ENCODE measurements at places on chromosomes 16 and 17.

GRCh38 chr17:41967141-41967920 is 736 bp downstream of the CNP start:
- DNase-seq = no peak

DNA sequence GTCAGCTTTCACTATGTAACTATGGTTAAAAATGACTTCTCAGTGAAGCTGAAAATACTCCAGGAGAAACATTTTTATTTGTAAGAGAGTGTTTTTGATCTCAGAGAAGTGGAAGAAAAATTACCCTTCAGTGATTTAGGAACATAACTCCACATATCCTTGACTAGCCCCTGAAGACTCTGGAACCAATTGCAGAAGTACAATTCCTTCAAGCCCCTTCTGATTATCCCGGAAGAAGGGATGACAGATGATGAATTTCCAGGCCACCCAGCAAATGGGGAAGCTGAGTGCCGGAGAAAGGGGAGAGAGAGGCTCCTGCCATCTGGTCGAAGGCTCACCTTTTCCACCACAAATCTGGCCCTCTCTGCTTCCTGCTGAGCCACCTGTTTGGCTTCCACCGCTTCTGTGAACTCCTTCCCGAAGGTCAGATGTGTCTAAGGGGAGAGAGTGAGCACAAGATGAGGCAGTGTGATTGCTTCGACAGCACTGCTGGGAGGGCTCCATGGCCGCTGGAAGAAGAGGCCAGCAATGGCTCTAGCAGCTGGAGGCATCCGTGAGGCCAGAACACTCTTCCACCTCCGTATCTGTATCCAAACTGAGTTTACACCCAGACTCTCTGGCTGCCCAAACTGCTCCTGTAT is 8.1 kb downstream of the PHB1 start:
- no peak for DNase-seq

DNA sequence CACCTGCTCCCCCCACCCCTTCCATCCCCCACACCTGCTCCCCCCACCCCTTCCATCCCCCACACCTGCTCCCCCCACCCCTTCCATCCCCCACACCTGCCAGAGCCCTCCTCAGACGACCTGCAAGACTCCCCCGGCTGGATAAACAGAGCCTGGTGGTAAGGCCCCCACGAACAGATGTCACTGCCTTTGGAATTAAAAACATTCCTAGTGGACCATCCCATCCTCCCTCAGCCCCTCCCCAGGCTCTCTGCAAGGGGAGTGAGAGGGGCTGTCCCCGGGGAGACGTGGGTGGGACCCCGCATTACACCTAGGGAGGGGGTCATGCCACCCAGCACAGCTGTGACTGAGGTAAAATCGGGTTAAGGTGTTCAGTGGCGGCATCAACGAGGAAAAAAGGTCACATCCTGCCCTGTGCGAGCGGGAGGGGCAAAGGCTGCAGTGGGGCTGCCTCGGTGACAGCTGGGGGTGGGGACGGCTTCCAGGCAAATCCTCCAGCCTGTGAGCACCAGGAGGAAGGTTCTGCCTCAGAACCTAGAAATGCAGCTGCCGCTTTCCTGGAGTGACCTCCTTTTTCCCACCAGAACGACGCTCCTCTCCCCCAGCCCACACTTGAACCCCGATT is 38.7 kb downstream of the TIMM22 start:
- DNase-seq = no peak

GRCh38 chr17:80388175-80388574 is 26.8 kb upstream of the ENDOV start:
- DNase-seq = no peak

- no peak for DNase-seq
Observed at GRCh38 chr17:64385187-64386083, 5.2 kb downstream of the PECAM1 start.

DNA sequence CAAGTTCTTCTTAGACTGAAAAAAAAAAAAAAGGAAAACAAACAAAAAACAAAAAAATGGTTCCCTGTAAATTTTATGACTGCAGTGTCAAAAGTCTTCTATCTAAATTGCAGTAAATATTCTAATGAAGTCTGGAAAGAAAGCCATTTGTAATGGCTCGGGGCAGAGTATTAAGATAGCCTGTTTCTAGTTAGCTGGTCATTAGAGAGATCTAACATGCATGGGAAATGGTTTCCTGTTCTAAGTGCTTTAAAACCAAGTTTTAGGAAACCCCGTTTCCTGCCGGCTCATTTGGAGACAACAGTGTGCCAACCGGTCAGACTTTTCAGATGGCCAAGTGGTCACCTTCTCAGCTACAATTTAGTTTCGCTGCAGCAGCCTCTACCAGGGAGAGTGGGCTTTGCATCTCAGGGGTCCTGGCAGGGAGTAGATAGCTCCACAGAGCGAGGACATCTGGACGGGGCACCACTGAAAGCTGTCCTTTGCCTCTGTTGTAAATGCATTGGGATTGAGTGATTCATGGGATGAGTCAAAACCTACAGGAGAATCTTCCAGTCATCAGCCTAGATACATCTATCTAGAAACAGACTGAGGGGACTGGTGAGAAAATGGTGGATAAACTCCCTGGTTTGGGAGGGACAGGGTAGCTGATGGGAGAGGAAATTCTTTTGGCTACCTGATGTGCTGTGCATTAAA is 473.2 kb upstream of the SALL1 start:
- no peak for DNase-seq

DNA sequence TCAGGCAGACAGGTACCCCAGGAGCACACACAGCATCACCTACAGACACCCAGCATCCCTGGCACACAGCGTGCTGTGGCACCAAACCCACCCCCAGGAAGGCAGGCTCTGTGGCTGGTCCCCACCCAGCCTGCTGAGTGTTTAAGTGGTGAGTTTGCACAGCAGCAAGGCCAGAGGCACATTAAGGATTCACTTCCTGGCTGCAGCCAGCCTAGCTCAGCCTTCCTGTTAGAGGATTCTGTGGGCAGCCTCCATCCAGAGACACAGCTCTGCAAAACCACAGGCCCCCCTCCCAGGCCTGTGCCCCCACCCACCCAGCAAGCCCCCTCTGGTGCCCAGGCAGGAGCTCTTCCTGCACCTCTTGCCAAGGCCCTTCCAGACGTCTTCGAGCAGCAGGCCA is 36.1 kb upstream of the PHB1 start:
- no peak for DNase-seq

- no peak for DNase-seq
Observed at GRCh38 chr16:58266336-58266735, 28.5 kb downstream of the PRSS54 start.

GRCh38 chr16:16162591-16162990 is 60.7 kb downstream of the ABCC6 start:
- DNase-seq = no peak

DNA sequence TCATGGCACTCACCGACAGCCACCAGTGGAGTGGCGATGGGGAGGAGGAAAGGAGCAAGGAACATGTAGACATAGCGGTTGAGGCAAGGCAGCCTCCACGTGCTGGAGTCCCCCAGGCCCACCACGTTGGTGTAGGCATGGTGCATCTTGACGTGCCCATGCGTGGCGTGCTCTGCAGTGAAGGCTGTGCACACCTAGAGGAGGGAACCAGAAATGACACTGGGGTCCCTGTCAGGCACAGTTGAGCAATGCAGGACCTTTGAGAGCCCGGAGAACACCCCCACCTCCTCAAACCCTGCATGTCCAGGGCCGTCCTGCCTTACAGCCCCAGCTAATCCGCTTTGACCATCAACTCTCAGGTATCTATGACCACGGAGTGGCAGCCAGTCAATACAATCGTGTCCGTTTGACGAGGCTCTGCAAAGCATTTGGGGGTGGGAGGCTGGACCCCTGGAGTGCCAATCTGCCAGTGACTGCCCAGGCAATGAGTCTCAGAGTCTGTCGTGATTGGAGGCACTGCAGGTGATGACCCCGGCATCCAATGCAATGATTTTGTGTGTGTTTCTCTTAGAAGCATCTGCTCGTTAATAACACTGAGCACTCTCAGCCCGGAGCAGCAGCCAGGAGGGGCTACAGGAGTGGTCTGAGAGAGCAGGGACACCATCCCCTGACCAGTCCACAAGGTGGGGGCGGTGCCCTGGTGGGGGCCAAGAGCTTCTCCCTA is 9.9 kb upstream of the FDXR start:
- no peak for DNase-seq

GRCh38 chr17:50947782-50948543 is 81.8 kb upstream of the TOB1 start:
- DNase-seq = no peak

GRCh38 chr16:69329369-69330285 is 761 bp downstream of the PDF start:
- DNase-seq = no peak

DNA sequence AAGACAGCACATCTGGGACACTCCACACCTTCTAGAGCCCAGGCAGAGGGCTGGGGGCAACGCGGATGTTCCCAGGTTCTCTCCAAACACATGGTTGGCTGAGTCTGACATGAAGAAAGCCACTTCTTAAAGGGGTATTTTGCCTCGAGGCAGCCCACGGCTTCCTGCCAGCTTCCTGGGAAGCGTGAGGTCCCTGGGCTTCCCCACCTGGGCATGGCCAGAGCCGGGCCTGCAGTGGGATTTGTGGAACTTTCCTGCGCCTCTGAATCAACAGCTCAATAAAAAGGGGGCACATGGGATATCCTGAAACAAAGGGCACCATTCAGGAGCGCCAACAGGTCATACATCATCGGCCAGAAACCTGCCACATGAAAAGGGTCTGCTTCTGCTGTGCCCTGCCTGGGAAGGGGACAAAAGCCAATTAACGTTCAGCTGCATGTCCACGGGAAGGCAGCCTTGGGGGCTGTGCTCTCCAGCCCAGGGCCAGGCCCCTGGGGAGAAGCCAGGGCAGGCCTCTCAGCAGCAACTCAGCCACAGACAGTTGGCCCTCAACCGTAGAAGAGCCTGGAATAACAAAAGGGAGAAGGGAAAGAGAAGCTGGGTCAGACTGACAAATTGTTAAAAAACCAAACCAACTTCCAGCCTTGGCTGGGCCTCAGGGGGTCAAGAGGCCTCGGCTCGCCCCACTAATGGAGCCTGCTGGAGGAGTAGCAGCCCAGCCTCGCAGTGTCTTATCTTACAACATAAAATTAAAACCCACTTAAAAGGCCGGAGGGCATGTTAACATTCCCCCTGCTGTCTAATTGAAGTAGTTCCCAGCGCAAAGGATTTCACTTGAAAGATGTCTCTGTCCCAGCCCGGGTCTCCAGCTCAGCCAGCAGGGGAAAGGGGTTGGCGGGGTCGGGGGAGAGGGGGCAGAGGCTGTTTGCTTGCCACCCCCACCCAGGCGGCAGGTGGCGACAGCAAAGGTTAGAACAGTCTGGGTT is 34.2 kb downstream of the TBX4 start:
- no peak for DNase-seq

DNA sequence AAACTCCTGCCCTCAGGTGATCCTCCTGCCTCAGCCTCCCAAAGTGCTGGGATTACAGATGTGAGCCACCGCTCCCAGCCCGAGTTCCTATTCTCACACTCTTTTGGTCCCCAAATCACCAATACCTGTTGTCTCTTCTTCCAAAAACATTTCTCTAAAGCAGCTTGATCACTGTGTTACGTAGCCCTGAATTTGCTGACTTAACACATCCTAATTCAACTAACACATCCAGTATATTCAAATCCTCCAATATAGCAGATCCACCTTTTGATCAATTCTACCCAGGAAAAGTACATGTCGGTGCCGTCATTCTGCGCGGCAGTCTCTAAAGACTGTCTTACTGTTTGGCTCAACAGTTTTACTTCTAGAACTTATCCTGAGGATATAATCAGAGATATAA is 191.3 kb downstream of the ZNF18 start:
- DNase-seq = no peak

DNA sequence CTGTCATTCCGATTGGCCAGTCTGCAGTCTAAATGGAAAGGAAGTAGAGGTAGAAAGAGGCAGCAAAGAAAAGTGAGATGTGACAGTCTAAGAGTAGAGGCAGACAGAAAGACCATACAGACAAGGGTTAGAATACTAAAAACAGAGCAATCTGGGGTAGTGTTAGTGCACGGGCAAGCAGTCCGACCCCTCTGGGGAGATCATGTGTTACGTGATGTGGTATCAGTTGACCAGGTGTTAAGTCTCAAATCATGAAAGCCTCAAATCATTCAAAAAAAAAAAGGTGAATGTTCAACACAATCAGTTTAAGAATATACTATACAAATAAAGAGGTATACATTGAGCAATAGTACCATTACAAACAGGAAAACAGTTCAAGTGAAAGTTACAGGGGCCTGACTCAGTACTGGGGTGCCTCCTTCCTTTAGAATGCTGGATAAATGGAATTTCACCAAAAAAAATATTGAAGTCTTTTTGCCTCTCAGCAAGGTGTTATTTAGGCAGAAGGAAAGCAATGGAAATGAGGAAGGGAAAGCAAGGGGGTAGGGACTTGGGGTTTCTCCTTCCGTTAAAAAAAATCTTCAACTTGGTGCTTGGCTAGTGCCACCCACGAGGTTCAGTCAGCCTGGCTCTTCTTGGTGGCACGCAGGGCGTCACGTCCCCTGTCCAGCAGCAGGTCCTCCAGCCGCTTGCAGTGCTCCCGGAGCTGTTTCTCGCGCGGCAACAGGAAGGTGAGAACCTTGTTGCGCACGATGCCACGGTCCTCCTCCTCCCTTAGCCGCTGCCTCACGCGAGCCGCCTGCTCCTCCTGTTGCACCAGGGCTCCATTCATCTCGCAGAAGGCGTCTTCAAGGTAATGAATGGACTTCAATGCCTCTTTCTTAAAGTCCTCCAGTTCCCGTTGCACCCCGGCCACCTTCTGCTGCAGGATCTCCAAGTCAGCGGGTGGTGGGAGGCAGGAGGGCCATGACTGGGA is 616 bp downstream of the CCDC182 start:
- DNase-seq = no peak

DNA sequence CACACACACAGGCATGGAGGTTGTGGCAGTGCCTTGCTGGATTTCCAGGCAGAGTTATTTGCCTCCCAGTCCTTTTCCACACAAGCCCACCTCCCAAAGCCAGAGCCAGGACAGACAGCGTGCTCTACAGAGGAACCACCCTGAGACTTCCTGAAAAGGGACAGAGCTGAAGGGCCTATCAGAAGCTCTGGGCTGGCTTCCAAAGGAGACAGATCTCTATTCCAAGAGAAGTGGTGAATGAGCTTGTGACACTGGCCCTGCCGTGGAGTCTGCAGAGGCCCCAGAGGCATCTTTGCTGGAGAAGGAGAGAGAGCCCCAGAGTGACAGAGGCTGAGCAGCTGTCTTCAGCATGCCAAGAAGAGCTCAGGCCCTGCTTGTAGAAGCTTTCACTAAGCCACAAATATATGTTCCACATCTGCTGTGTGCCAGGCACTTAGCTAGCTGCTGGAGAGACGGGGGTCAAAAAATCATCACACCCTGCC is 8.3 kb upstream of the LPCAT2 start:
- no peak for DNase-seq

DNA sequence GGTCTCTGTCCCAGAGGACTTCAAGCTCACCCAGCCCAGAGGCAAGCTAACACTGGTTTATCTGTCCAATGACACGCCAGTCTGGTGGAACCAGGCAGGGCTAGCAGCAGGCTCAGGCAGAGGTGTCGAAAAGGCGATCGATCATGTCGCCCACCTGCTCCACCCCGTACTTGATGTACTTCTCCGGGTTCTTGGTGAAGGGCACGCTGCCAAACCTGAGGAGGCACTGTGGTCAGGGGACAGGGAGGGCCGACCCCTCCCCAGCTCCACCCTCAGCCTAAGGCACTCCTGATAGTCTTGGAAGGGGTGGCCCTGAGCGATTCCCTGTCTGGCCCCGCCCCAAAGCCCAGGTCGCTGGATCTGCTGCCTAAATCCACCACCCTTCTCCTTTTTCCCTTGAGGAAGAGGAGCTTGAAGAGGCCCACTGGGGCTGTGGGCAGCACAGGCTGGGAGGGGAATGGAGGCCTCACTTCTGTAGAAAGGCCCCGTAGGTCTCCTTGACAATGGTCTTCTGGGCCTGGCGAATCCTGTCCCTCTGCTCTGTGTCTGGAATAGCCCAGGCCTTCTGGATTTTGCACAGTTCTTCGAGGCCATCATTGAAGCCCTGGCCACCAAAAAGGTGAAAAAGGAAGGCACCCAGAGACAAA is 4.7 kb downstream of the ZACN start:
- DNase-seq = no peak
